Mononuclear cell (primary cell): ENCODE measurements at places on chromosomes 2 and 18. TPM values are rescaled to one million over a fixed set of nuclear protein-coding genes. Genes with fewer than 3 reads are reported as not detected.

The PPIL3 gene
- total RNA-seq = 25.9 TPM

The GAD1 gene
- total RNA-seq = not detected

The ALPG gene
- not detected for total RNA-seq

The ANKRD30BL gene
- not detected for total RNA-seq

The ZNF516 gene
- total RNA-seq = 27.7 TPM

The PLCD4 gene
- 0.21 TPM for total RNA-seq

The GRP gene
- total RNA-seq = 0.52 TPM
